Vagina (tissue), 2 donors: ENCODE measurements at places on chromosomes 16 and 17.

GRCh38 chr17:35748341-35748841, 4.6 kb downstream of the GAS2L2 start:
- DNase-seq = no peak

GRCh38 chr17:47644324-47644723, 5.4 kb upstream of the KPNB1 start:
- no peak for DNase-seq

GRCh38 chr17:76707985-76708807, 2.6 kb downstream of the MXRA7 start:
- DNase-seq = no peak

GRCh38 chr16:84617041-84617790, 662 bp downstream of the COTL1 start:
- no peak for DNase-seq

- DNase-seq = no peak
These were observed 388 bp downstream of the OXLD1 start for GRCh38 chr17:81666092-81666341.
